ENCODE measurements at places on chromosomes 6 and 20.

DNA sequence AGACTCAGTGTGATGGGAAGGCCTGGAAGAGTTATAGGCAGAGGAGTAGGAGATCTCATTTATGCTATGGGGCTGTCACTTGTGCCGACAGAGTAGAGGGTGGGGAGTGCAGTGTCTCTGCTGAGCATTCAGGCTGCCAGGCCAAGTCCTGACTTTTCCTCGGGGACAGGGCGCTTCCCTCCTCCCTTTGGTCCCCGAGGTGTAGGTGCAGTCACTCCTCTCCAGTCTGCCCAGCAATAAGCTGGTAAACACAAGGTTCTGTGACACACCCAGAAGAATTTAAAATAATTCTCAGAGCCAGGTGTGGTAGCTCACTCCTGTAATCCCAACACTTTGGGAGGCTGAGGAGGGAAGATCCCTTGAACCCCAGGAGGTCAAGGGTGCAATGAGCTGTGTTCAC, 109.4 kb downstream of the CRYBG1 start:
- no peak for DNase-seq

GRCh38 chr6:70575899-70576495, 9.3 kb downstream of the SDHAF4 start:
- DNase-seq, result no peak

DNA sequence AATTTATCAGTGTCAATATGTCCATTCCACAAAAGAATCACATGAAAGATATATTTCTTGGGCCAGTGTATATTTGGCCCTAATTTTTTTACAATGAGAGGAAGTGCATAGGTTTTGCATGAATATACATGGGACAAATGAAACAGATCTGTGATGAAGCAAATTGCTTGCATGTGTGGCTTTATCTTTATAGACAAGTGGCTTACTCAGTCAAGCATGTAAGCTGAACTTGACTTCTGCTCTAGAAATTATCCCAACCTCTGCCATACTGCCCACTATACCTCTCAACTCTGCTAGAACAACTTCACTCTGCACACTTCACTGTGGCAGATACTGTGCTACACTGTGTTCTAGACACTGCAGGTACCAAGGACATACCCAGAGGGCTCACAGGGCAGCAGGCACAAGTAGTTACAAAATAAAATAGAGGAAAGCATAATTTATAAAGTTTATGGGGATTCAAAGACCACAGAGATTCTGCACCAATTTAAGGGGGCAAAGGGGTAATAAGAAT, 349.2 kb upstream of the HSF2 start:
- no peak for DNase-seq

GRCh38 chr20:17109307-17109706, 117.5 kb upstream of the PCSK2 start:
- DNase-seq, result no peak

- no peak for DNase-seq
Measured at GRCh38 chr6:130513770-130514169, 148.0 kb downstream of the TMEM200A start.

DNA sequence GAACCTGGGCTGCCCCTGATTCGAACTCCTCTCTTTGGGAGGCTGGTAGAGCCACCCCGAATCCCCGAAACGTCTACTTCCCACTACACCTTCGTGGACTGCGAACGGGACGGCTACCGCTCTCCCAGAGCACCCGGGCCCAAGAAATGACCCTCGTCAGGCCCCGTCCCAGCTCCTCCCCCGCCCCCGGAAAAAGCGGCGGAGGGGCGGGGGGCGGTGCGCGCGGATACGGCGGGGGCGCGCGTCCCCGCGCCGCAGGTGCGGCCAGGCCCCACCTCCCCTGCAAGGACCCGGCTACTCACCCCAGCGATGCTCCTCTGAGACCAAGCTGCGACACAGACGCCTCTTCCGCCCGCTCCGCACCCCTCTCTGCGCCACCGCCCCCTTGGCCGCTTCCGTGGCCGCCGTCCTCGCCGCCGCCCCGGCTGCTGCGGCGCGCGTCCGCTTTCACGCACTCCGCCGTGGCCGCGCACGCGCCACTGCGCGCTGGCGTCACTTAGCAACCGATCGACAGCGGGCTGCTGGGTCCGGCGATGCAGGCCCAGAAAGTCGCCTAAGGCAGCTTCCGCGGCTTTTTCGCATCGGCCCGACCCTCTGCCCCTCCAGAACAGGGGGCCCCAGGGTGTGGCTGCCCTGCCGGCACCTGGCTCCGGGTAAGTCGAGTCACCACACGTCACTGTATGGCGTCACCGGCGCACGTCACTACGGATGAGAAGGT, at the start of gene BTBD9:
Gene BTBD9, minus strand, starts transcription at position 432 of the 718 bp plus-strand sequence.
- peak; percentile 84 for DNase-seq

DNA sequence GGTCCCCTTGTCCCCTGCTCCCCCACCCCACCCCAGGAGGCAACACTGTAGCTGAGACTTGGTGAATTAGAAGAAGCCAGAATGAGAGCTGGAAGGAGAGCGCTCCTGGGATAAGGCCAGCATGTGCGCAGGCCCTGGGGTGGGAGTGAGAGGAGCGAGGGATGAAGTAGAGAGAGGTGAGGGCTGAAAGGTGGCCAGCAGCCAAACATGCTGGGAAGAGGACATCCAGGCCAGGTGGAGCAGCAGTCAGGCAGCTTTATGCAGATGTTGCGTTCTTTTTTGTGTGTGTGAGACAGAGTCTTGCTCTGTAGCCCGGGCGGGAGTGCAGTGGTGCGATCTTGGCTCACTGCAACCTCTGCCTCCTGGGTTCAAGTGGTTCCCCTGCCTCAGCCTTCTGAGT, 2.2 kb upstream of the BPIFB1 start:
- DNase-seq, result no peak

- no peak for DNase-seq
Measured at GRCh38 chr6:28803337-28803709, 120.5 kb downstream of the TRIM27 start.

GRCh38 chr6:108163644-108164542, 1.9 kb upstream of the NR2E1 start:
- DNase-seq, result no peak

- no peak for DNase-seq
Measured at GRCh38 chr6:92779746-92780145, 639.6 kb downstream of the EPHA7 start.

- no peak for DNase-seq
Measured at GRCh38 chr6:164286011-164286410, 871.5 kb downstream of the QKI start.

Data from amygdala (tissue), 56 donors.